Activated gamma-delta T cell treated with Interleukin-2 at 50 U/mL for 16 hours (primary cell): ENCODE measurements at places on chromosomes 6 and 20.

DNA sequence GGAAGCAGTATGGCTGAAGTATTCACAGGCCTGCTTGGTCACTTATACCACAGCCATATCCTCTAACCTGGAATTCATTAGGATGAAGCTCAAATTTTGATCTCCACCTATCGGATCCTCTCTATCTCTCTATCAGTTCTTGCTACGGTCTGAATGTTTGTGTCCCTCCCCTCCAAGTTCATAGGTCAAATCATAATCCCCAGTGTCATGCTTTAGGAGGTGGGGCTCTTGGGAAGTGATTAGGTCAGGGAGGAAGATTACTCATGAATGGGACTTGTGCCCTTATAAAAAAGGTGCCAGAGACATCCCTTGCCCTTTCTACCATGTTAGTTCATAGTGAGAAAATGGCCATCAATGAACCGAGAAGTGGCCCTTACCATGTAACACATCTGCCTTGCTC is 190.8 kb upstream of the MYLIP start:
- DNase-seq = no peak

DNA sequence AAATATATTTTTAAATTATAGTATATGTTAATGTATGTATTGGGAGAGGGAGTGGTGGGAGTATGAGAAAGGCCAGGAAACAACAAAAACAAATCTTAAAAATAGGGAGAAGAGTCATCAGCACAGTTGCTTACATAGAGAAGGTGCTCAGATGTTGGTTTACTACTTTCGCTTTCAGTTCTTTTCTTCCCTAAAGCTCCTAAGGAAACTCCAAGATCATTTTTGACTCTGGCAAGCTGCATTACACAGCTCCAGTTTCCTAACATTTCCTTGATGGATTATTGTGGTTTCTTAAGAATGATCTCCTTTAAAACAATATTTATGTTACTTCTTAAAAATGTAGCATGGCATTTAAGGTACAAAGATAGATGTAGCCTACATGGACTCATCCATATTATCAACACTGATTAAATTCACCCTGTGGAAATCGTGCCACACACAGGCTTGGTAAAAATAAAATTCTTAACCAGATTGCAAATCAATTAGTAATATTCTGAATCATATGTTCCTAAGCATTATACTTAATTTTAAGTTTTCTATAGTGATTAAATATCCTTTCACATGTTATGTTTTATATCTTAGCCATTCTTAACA is 118.0 kb upstream of the MAN1A1 start:
- no peak for DNase-seq

- no peak for DNase-seq
Observed at GRCh38 chr6:139533573-139534471, 159.4 kb upstream of the CITED2 start.

GRCh38 chr20:46562373-46563169 is 12.1 kb upstream of the OCSTAMP start:
- DNase-seq = peak; percentile 58

DNA sequence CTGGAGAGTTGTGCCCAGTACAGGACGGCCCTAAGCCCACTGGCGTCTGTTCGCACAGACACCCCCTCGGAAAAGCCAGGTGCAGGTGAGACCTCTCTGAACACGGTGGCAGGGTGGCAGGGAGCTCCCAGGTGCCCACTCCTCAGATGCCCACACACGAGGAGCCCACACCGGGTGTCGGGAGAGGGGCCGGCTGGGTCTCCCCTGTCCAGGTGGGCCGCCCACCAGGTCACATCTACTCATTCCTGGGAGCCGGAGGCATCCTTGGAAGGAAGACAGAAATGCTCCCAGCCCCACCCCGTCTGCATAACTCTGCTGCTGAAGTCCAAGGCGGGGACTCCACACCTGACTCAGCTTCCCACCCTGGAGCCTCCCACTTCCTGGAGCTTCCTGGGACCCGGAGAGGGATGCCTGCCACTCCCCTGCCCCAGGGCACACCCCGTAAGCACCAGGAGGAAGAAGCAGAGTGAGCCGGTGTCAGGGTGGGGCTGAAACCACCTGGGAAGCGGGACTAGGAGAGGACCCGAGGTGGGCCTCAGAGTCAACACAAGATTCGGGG is 2.5 kb downstream of the SRMS start:
- DNase-seq = no peak

DNA sequence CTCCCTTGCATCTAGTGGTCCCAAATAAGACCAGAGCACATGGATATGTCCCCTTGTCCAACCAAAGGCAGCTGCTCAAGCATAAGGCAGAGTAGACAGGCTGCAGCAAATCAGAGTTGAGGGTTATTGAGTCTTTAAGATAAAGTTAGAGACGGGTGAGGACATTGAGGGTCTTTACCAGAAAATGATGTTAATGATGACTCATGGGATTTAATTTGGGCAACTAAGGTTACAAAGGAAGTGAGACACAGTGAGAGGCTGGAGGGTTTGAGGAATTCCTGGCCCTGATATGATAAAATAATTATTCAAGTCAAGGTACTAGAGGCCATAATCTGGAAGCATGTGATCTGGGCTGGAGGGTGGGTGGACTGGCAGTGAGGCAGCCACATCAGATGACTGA is 133.6 kb downstream of the ALDH8A1 start:
- no peak for DNase-seq

GRCh38 chr6:113181164-113181563 is 676.0 kb upstream of the MARCKS start:
- no peak for DNase-seq

DNA sequence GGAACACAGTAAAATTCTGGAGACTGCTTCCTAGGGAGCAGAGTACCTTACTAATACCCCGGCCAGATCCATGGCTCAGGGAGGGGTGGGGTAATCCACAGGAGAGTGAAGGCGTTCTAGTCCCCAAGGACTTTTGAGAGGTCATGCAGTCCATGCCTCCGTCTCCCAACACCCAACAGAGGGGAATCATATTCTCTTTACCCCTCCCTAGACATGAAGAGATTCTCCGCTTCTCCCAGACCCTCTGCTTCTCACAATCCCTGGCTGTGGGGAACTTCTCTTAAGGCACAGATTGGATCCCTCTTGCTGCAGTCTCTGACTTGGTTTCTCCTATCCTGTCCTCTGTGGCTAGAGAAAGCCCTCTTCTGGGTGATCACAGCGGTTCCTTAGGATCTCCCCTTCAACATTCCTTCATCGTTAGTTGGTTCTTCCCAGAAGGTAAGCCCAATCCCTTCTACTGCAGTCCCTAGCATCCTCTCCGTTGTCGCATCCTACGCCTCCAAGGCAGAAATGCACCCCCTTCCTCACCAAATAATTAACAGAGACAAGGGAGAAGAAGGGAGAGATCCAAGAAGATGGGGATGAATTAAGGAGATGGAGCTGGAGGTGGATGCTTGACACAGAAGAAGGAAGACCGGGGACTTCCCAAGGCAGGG is 562 bp downstream of the GGT7 start:
- no peak for DNase-seq

GRCh38 chr20:46307139-46307998 is 929 bp downstream of the CDH22 start:
- DNase-seq = peak; percentile 69

GRCh38 chr6:47308198-47308517 is 1.5 kb downstream of the TNFRSF21 start:
- DNase-seq = no peak

- DNase-seq = no peak
Observed at GRCh38 chr6:37668251-37668650, 29.4 kb downstream of the MDGA1 start.

- no peak for DNase-seq
Observed at GRCh38 chr6:18306977-18307376, 42.6 kb upstream of the DEK start.

DNA sequence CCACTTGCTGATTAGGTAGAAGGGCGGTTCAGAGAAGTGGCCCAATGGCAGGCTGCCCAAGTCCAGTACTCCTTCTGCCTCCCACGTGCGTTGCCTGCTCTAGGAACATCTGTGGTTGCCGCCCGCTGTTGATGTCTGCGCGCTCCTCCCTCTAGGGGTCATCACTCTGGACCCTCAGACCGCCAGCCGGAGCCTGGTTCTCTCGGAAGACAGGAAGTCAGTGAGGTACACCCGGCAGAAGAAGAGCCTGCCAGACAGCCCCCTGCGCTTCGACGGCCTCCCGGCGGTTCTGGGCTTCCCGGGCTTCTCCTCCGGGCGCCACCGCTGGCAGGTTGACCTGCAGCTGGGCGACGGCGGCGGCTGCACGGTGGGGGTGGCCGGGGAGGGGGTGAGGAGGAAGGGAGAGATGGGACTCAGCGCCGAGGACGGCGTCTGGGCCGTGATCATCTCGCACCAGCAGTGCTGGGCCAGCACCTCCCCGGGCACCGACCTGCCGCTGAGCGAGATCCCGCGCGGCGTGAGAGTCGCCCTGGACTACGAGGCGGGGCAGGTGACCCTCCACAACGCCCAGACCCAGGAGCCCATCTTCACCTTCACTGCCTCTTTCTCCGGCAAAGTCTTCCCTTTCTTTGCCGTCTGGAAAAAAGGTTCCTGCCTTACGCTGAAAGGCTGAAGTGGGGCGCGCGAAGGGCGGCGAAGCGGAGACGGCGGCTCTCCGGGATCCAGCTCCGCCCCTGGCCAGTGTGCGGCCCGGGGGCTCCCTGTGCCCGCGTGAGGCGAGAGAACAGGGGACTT is 8.5 kb downstream of the TRIM15 start:
- no peak for DNase-seq
